AG20443 (cell line): ENCODE measurements at places on chromosomes 16 and 17.

- no peak for DNase-seq
These were observed 431.6 kb downstream of the CDH13 start for GRCh38 chr16:83058376-83058775.

DNA sequence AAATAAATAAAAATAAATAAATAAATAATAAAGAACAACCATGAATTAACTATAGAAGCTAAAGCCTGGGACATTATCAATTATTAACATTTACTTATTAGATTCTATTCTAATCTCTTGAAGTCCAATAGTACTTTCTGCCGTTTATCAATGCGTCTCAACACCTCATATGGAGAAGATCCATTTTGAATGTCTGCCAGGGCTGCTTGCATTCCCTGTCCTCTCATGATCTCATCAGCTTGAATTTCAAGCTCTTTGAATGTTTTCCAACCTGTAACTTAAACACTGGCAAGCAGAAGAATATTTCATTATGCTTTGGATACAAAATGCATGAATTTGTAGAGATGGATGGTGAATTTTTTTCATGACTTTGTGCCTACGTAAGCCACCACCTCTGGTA lies 191.9 kb upstream of the ANKFN1 start:
- no peak for DNase-seq

DNA sequence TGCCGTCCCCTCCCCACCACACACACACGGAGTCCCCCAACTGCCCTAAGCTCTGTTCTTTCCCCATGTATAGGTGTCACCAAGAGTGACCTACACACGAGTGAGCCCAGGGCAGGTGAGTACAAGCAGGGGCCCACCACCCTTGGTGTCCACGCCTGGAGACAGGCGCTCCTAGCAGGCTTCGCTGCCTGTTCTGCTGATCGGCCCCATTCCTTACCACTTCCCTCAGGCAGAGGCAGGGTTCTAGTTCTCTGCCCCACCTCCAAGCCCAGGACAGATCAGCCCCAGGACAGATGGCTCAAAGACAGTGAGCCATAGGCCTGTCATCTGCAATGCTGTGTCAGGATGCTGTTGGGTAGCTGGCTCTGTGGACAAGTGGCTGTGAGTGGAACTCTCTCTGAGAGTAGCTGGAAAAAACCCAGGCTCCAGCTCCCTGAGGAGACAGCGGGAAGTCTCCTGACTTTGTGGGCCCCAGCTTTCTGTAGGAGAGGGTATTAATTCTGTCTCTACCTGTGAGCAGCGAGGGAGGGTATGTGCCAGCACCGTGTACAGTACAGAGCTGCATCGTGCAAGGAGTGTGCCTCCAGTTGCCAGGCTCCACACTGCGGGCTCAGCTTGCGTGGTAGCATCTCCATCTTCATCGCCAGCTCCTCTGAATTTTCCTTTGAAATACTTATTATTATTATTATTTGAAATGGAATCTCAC lies 897 bp downstream of the TP53I13 start:
- DNase-seq, result peak; percentile 50

DNA sequence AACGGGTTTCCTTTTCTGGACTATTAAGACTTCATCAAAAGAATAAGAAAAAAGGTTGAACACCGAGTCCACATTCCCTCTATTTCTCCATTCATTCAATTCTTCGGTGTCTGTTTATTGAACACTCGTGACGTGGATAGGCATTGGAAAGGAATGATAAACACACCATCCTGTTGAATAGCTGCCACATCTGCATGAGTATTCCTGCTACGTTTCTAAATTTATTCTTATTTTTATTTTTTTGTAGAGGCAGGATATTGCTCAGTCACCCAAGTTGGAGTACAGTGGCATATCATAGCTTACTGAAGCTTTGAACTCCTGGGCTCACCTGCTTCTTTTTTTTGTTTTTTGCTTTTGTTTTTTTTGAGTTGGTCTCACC lies 80.8 kb upstream of the CIBAR2 start:
- peak; percentile 45 for DNase-seq

DNA sequence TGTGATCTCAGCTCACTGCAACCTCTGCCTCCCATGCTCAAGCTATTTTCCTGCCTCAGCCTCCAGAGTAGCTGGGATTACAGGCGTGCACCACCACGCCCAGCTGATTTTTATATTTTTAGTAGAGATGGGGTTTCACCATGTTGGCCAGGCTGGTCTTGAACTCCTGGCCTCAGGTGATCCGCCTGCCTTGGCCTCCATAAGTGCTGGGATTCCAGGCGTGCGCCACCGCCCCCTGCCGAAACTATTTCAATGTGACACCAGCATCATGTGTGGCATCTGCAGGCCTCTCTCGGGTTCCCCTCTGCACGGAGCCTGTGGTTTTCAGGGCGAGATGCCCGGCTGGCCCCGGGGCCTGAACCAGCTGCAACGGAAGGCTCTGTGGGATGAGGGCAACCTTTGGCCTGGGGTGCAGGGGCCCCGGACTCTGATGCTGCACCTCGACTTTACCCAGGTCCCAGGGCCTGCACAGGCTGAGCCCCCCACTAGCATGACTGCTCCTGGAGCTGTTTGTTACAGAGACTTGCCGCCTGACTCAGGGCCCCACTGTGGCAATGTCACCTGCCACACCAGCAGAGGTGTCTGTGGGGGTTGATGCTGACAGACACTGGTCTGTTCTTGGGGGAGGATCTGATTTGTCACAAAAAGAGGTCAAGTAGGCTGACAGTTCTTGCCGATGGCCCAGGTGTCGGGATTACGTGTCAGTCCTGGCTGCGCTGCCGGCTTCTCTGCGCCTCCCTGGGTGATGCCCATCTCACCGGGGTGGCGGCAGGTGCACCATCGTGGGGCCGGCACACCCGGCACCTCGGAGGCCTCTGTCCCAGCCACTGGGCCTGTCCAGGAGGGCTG lies 8.6 kb upstream of the TEX19 start:
- no peak for DNase-seq
